ENCODE measurements at places on chromosomes 2 and 18.

- DNase-seq = no peak
These were observed 406.9 kb downstream of the LNPK start for GRCh38 chr2:175595139-175595538.

DNA sequence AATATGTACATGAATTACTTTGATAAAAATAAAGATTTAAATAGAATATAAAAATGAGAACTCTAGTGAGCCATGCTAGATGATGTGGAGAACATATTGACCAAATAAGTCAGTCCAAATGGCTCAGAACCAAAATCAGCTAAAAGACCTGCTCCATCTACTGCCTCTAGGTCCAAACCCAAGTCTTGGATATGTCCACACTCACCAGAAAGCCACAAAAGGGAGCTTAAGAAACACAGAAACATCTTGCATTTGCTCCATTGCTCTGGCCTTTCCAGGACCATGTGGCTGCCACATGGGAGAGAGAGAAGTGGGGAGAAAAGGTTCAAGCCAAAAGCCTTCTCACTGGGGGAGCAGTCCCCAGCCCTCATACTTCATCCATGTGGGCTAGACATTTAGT, 272.5 kb downstream of the DYSF start:
- no peak for DNase-seq

DNA sequence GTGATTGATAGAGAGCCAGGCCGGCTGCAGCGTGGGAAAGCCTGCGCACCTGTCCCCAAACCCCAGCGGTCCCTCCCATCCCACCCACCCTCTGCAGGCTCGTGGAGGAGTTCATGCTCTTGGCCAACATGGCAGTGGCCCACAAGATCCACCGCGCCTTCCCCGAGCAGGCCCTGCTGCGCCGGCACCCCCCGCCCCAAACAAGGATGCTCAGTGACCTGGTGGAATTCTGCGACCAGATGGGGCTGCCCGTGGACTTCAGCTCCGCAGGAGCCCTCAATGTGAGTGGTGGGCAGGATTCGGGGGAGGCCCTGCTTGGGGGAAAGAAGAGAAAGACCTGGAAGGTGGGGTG, 48.9 kb upstream of the ALPP start:
- no peak for DNase-seq

DNA sequence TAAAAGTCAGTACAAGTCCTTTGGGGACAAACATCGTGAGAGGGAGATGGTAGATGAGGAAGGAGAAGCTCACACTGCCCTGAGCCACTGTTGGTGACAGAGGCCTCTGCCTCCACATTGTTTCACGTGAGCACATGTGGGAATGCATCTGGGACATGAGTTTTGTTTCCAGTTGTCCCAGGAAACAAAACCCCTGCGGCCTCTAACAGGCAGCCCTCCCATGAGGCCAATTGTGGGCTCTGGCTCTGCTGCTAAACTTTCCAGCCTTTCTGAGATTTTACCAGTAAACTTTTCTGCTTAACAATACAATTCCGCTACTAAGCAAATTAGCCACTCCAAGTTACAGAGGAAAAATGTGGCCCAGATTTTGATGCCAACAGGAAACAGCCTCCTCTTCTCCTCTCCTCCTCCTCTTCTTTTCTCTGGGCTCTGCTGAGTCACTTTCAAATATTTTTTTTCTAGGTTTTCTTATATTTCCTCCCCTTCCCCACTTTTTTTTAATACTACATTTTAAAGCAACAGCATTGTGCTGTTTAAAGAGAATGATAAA, 23.4 kb upstream of the LRRC30 start:
- no peak for DNase-seq
